ENCODE measurements at places on chromosomes 7 and 10.

DNA sequence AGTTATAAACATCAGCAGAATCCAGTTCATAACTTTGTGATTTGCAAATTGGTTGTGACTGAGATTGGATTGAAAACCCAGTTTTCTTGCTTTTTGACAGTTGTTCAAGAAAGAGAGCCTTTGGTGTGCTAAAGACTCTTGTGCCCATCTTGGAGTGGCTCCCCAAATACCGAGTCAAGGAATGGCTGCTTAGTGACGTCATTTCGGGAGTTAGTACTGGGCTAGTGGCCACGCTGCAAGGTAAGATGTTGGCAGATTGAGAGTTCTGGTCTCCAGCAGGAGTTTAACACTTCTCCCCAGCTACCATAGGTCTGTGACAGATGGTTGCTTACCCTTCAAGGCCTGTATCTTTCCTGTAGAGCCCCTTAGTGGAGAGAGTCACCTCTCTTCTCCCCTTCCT, 2.6 kb downstream of the SLC26A4 start:
- DNase-seq: no peak

DNA sequence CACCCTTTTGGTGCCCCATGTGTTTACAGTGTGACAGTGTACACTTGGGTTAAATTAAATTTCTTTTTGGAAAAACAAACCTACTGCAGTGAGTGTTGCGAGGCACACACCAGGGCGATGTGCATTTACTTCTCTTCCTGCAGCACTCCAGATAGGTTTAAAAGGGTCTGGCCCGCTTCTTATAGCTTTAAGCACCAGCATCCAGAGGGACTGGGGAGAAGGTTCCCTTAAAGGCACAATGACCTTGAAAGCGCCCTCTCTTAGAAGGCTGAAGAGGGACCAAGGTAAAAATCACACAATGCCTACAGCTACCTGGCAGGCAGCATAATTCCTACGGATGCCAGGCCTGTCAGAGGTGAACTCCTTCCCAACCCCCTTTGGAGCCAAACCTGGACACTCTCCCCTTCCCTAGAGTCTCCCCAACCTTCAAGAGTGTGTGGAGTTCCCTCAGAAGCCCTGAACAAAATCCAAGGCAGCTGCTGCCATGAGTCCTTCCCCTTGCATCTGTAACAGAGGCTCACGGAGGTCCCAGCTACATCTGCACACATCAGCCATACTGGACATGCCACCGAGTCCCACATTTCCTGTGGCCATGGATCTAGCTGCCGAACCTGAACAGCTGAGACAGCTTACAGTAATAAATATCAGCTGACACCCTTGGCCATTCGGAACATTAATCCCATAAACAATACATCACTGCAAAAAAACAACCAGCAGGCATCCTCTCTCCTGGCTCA, 33.2 kb downstream of the TRIM8 start:
- no peak for DNase-seq

GRCh38 chr10:92238586-92239098, 52.2 kb downstream of the CPEB3 start:
- no peak for DNase-seq

DNA sequence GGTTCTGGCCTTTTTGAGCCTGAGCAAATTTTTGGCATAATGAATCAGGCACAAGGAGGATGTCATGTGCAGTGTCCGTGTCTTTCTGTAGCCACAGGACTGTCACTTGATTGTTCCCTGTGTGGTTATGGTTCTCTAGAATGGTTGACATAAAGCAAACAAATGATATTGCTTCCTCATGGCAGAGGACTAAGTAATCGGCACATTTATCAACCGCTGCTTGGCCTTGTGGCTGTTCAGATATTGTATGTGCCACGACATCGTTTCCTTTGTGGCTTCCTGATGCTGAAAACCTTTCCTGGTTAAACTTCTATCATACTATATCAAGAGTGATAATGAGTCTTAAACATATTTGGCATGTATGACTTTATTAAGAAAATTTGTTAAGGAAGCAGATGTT, 598.8 kb downstream of the SUGCT start:
- no peak for DNase-seq

All from activated CD8-positive, alpha-beta memory T cell treated with anti-CD3 and anti-CD28 coated beads for 4 hours (primary cell).